ENCODE measurements at places on chromosomes 7 and 10.

DNA sequence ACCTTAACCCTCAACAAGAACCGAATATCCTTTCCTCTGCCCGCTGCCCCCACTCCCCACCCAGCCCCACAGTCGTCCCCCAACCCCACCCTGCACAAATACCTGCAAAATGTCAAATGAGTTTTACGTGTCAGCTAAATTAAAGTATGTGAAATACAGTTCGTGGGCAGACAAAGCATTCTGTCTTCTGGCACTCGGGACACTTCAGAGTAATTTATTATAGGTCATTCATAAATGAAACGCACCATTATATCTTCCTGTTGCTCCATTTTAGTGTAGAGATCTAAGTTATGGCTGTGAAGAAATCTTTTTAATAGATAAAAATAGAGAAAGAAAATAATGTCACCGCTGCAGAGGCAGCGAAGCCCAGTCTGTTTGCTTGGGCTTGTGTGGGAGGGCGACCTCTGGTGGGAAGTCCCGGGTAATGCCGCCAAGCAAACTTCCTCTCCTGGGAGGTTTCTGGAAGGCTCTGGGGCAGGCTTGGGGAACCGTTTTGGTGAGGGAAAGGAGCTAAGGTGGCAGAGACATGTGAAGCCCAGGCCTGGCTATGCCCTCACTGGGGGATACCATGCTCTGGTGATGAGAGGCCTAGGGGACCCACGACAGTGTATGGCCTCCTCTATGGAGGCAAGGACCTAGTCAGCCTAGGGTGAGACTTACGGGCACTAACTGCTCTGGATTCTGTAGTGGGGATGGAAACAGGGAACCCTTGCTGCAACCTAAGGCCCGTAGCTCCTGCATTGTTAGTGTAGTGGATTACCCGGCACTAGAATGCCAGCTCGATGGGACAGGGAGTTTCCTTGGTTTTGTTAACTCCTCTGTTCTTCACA, 604.9 kb downstream of the LRMDA start:
- peak; percentile 79 for DNase-seq

DNA sequence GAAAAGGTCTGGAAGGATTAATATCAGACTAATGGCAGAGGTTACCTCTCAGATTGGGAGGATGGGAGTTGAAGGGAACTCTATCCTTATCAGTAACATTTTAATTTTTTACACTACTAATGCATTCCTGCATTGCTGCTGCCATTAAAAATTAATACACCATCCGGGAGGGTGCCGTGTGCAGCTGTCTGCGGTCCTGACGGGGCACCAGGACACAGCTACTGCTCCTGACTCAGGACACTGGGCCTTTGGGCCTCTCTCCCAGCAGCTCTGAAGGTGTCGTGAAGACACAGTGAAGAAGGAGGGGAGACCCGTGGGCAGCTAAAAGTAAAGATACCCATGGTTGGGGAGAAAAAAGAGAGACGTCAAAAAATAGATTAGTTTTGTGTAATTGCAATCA, 23.4 kb upstream of the HK1 start:
- DNase-seq, result peak; percentile 12

GRCh38 chr10:71213761-71214440, 1.5 kb downstream of the UNC5B start:
- DNase-seq, result peak; percentile 84

DNA sequence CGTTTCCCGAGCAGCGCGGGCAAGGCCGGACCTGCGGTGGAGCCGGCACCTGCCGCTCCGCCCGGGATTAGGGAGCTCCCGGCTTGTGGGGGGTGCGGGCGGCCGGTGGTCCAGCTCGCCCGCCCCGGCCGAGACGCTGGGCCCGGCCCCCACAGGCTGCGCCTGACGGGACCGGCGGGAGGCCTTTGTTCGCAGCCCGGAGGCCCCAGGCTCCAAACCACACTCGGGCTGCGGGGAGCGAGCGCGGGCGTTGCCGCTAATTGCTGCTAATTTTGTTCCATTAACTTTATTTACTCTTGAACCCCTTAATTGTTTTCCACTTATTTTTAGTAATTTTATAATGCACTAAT, 9.6 kb downstream of the UNCX start:
- DNase-seq, result no peak

DNA sequence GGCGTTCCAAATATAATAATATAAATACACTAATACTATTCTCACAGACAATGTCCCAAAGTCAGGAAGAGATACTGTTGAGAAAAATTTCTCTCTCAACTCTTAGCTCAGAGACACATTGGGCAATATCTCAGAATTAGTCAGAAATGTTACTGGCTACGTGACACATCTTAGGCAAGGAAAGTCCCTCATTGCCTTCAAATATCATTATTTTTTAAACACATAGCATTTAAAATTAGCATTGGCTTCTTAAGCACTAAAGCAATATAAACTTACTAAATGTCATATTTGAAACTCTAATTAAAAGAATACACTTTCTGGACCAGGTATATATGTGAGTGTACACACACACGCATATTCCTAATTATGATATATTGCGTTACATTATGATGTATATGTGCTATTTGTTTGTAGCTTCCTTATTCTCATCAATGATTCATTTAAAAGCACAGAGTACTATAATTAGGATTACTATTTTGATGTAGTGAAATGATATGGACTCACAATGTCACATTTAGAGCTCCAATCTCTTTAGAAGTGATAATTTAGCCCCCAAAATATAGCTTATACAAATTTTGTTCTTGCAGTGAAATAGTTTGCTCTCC, 255.8 kb downstream of the TWIST1 start:
- DNase-seq, result no peak

Measured in islet precursor cell (in vitro differentiated cells).